RKO (cell line): ENCODE measurements at places on chromosomes 5 and 9.

DNA sequence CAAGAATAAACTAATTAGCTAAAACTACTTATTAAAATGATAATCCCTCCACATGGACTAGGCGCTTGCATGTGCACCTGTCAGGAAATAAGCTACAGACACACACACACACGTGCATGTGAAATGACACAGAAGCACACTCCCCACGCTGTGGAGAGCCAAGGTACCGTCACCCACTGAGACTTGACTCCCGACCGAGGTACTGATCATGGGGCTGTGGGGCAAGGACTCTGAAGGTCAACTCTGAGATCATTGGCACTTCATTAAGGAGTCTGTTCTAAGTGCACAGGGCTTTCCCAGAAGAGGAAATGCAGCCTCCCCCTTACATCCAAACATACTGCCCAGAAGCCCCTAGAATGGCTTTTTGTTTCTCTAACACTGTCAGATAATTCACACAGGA, 264.4 kb upstream of the WWC1 start:
- DNase-seq = no peak

DNA sequence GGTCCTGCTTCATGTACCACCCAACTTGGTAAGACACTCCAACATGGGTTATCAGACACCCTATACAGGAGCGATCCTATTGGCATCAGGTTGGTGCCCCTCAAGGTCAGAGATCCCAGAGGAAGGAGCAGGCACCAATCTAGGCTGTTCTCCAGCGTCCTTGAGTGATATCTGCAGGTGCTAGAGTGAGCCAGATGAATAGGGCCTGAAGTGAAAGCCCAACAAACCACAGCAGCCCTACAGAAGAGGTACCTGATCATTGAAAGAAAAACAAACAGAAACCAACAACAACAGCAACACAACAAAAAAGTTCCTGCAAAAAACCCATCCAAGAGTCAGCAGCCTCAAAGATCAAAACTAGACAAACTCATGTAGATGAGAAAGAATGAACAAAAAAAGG, 584.8 kb downstream of the HINT1 start:
- DNase-seq = no peak

- DNase-seq = no peak
Measured at GRCh38 chr9:109317979-109318741, 2.7 kb downstream of the EPB41L4B start.

- DNase-seq = no peak
Measured at GRCh38 chr5:143086908-143087637, 316.4 kb downstream of the NR3C1 start.

GRCh38 chr5:147670815-147671214, 111.7 kb downstream of the JAKMIP2 start:
- DNase-seq = no peak

DNA sequence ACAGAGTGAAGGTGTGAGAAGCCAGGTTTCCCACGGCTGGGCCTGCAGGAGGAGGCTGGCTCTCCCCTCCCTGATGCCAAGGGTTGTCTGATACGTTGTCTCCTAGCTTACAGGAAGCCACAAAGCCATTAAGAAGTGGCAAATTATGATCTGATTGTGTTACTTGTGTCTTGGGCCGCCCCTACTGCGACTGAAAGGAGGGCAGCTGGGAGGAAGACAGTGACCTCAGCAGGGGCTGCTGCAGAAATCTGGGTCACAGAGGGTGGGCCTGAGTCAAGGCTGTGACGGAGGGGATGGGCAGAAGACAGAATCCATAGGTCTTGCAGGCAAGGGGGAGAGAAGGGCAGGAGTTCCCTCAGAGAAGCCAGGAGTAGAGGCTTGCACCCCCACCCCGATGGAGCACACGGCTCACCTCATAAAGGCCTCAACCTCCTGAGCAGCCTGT, 145.0 kb downstream of the FSTL4 start:
- no peak for DNase-seq

DNA sequence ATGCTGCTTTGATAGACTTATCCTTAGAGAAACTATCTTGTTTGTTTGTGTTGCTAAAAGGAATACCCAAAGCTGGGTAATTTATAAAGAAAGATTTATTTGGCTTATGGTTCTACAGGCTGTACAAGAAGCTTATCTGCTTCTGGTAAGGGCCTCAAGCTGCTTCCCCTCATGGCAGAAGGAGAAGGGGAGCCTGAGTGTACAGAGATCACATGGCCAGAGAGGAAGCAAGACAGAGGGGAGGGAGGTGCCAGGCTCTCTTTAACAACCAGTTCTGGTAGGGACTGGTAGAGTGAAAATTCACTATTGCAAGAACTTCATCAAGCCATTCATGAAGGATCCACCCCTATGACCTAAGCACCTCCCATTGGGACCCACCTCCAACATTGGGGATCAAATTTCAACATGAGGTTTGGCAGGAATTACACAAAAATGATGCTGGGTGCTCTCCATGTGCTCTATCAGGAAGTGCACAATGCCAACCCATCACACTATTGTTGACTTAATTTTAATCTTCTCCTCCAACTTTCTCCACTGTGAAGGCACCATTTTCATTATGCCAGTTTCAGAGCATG, 115.1 kb upstream of the SHB start:
- no peak for DNase-seq

- DNase-seq = no peak
Measured at GRCh38 chr5:157351802-157352092, 85.8 kb downstream of the CYFIP2 start.

DNA sequence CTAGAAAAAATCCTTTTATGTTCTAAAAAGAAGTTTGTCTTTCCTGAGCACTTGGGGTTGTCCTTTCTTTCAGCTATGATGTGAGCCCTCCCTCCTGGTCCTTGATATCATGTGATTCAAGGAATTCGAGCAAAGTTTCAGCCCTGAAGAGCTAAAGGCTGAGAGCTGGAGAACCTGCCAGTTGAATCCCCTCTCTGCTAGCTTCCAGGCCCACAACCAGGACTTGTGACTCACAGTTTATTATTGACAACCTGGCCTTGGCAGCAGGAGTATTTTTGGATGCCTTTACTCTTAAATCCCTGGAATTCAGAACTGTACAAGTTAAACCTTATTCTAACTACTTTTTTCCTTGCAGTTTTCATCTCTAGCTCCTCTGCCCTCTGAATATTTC, 182.8 kb downstream of the SPOCK1 start:
- no peak for DNase-seq

GRCh38 chr9:3028535-3028934, 184.6 kb upstream of the PUM3 start:
- DNase-seq = no peak

DNA sequence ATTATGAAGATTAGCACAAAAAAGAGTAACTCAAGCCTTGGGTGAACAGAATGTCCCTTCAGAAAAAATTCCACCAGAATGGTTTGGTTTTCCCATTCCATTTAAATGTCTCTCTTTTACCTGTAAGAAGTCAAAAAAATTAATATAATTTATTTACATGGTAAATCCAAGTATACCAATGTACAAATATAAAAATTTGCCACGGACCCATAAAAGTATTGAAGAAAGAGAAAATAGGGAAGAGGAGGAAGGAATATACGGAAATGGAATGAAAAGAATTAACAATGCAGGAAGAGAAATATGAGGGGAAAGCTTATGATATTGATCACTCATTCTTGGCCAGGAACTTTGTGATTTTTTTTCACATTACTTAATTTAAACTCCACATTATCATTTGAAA, at the start of gene OR13C9:
OR13C9 (minus strand) TSS at position 101 of the 400 bp plus-strand sequence; CDS start at position 101, 0 bp downstream.
- DNase-seq = no peak

GRCh38 chr9:127330501-127330900, 65.9 kb downstream of the GARNL3 start:
- DNase-seq = no peak

DNA sequence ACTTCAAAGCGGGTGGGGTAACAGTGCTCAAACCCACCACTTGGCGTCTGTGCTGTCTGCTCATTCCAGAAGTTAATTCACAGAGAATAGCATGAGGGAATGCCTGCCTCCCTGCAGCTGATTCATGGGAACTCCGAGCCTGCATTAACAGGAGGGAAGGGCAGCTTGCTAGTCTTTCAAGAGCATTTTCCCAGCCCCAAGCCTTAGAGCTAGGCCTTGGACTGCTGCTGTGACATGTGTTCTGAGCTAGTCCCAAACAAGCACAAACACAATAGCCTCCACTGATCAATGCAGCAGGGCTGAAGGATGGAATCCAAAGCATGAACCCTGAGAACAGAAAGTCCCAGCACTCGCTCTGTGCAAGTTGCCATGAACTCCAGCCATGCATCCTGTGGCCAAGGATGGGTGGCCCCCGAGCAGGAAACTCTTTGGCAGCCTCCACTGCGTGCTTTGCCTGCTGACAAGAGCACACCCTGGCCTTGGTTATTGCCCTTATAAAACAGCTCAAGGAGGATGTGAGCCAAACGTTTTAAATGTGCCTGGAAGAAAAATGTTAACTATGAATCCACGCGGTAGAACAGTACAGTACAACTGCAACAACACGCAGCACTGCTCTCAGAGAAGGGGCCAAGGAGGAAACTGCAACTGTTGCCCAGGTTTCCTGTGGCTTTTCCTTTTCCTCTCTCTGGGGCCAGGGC, 653.1 kb upstream of the KLF4 start:
- DNase-seq = no peak

DNA sequence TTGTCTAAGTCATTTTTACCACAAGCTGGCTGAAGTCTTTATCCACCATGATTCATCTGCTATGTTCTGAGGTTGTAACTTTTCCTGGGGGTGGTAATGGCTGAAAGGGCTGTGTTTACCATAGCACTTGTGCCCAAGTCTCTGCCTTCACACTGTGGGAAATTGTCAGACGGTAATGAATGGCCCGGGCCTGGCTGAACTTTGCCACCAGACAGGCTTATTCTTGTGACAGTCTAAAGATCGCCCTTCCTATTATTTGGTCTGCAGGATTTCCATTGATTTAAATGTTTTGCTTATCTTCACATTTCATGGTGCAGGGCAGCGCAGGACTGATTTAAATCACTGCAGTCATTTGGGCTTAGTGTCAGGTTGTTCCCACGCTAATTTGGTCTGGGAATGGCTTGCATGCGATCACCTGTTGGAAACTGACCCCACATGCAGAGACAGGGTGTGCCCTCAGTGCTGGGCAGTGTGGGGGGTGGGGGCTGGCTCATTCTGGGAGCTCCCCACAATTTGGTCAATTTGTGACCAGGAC, 109.3 kb upstream of the ICE1 start:
- DNase-seq = no peak

- DNase-seq = no peak
Measured at GRCh38 chr9:110156902-110157301, 51.1 kb downstream of the C9orf152 start.

- peak; percentile 89 for DNase-seq
Measured at GRCh38 chr5:109690975-109691574, 1.3 kb downstream of the MAN2A1 start.

- DNase-seq = no peak
Measured at GRCh38 chr5:131615957-131616356, 19.1 kb downstream of the RAPGEF6 start.

DNA sequence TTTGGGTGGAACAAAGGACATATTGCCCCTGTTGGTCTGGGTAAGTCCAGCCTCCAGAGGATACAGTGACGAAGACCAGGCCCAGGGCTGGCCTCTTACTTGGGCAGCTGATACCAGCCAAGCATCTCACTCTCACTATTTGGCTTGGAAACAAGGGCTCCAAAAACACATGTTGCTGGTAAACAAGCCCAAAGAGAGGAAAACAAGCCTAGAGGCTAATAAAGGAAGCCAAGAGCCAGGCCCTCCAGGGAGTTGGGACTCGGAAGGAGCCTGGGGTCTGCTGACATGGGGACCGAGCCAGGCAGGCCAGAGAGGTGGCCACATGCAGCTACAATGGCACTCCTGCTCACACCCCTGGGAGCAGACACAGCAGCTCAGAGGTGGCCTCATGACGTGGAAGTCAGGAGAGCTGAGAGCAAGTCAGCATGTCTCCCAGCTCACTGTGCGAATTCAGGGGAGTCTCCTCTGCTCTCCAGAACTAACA, 5.7 kb downstream of the SPARC start:
- no peak for DNase-seq

DNA sequence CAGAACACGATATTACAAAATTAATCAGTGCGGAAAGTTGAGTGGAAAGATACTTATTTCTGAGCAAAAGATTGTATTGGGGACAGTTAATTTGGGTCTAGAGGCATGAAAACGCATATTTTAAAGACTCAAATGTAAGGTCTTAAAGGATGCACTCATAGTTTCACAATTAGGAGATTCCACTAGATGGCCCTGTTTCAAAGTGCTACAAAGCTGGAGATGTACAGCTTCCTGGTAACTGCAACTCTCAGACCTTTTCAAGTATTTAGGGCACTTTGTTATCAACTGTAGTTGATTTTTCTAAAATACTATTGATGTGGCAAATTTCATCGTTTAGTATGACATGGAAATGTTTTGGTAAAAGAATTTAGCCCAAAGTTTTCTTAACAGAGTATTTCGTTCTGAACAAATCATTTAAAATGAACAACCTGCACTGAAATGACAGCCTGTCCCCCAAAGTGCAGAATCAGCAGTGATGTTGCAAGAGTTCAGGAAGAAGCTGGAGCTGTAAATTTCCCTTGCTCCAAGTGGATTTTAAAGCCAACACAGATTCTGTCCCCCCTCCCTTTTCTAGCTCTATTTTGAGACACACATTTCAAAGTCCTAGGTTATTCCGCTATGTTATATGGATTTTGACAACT, 16.2 kb upstream of the NDUFB6 start:
- DNase-seq = peak; percentile 69

DNA sequence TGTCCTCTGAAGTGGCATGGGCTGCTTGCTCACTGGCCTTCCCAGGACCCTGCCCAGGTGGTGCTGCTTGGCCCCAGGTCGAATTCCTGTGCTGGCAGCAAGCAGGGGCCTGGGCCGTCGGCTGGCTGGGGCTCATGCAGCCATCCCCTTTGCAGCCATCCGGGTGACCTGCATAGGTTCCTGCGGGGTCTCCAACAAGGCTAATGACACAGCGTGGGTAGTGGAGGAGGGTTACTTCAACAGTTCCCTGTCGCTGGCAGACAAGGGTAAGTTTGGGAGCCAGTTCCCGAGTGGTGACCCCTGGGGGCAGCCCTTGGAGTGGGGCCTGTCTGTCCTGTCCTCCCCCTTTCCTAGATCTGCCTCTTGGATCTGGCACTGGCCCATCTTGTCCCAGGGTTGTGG, 6.1 kb upstream of the EHMT1 start:
- no peak for DNase-seq

DNA sequence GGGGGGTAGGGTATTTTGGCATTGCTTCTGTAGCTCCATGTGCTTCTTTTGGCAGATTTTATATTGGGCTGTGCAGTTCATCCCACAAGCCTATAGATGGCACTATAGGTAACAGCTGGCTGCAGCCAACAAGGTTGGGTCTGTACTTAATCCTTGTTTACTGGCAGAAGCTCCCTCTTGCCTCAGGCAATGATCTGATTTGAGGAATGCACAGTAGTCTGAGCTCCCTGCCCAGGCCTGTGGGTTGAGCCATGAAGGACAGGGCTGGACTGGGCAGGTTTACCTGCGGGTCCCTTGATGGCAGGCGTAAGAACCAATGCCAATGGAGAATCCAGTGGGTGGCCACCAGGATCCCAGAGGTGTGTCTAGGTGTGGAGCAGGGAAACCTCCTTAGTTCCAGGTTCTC, 11.7 kb upstream of the OR1J2 start:
- peak; percentile 54 for DNase-seq

DNA sequence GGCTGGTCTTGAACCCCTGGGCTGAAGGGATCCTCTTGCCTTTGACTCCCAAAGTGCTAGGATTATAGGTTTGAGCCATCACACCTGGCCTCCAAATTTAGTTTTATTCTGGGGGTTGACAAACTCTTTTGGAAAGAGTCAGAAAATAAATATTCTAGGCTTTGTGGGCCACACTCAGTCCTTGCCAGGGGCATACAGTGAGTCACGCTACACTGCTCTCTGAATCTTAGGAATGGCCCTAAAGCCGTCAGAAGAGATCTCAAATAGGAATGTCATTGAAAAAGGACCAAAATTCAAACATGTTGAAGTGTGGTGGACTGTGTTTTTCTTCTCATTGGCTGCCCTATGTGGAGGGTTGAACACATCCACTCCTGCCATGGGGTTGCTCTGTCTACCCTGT, 127.7 kb upstream of the BASP1 start:
- no peak for DNase-seq
